NCI-H524 treated with DMSO at 0.1 percent for 48 hours (cell line): ENCODE measurements at places on chromosomes 16 and 17.

DNA sequence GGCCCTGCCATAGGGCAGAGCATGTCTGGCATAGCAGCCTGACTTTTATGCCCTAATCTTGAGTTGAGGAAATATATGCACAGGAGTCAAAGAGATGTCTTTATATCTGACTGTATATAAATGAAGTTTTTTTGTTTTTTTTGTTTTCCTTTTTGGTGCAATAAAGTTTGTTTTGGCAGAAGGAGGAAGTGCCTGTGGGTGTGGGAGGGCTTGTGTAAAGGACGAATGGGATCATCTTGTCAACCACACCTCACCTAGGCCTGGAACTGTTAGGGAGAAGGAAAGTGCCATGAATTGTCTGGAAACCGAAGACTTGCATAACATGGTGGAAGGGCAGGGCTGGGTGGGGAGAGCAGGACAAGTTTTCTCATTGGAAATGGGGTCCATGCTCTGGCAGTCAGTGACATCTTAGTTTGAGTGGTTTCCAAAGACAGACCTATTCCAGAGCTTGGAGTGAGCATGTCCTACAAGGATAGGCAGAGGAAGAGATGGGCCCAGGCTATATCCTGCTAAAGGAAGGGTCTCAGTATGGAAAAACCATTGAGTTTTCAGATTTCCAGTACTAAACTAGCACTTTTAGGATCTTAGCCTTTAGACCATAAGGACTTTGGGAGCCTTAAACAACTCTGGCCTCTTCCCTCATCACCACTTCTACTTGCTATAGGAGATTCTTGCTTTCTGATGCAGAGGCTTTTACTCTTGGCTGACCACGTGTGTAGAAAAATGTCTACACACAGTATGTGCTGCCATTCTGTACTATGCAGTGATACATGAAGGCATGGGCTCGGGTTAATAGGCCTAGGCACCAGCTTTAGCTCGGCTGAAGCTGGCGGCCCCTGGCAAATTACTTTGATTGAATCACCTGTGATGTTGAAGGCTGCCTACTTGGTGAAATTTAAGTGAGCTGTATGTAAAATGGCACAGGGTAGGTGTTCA is 15.5 kb downstream of the SNF8 start:
- DNase-seq = no peak

GRCh38 chr17:68585643-68586042 is 15.5 kb downstream of the FAM20A start:
- DNase-seq = no peak

DNA sequence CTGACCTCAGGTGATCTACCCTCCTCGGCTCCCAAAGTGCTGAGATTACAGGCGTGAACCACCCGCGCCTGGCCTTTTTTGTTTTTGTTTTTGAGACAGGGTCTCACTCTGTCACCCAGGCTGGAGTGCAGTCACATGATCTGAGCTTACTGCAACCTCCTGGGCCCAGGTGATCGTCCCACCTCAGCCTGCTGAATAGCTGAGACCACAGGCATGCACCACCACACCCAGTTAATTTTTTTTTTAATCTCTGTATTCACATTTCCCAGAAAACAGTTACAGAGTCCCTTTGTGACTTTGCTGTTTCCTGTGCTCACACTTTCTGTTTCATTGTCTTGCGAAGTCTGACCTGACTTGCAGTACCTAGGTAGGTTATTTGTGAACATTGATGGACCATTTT is 2.7 kb downstream of the CLUAP1 start:
- no peak for DNase-seq

- no peak for DNase-seq
Measured at GRCh38 chr16:53913099-53913870, 209.3 kb downstream of the FTO start.

DNA sequence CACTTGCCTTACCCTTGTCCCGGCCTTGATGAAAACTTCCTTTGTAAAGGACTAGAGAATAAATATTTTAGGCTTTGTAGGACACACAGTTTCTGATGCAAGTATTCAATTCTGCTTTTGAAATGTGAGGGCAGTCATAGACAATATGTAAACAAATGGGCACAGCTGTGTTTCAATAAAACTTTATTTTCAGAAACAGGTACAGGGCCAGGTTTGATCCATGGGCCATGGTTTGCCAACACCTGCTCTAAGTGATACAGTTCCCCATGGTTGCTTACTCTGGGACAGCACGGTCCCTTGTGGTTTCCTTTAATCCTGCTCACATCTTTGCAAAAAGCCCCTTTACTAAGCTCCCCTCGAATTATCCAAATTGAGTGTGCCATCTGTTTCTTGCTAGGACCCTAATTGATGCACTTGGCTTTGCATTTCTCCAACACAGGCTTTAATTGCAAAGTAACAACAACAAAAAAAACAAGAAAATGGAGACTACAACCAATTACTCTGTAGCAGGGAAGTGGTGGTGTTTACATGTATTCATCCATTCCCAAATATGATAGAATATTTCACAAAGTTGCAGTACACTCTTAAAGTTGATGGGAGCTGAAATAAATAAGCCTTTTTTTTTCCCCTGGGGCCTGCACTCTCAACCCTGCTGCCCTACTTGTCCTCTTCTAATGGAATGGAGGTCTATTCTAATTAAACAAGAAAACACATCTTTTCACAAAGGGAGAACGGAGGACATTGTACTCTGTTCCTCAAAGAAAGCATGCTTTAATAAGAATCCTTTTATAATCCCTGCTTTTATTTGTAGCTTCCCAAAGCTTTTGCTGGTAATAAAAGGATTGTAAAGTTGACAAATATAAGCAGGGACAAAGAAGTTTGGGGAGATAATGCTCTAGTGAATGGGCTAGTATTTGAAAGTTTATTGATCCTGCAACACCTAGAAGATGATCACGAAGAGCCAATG is 37.7 kb upstream of the TOX3 start:
- peak; percentile 95 for DNase-seq

- DNase-seq = no peak
Measured at GRCh38 chr17:61352781-61353491, 46.7 kb upstream of the TBX2 start.
